ENCODE measurements at places on chromosomes 2 and 18. TPM values are rescaled to one million over a fixed set of nuclear protein-coding genes. Genes with fewer than 3 reads are reported as not detected.

Gene GALR1
- not detected for total RNA-seq

Gene TLX2
- not detected for total RNA-seq

Gene COLEC11
- total RNA-seq: 1.8 TPM

Gene SLC9A2
- total RNA-seq: not detected

Gene METTL4
- total RNA-seq: 40.6 TPM

Gene SULT1C2
- not detected for total RNA-seq

Gene HOXD11
- total RNA-seq: not detected

Gene SRBD1
- 24.5 TPM for total RNA-seq

Gene SPP2
- not detected for total RNA-seq

Gene RAB10
- 72.0 TPM for total RNA-seq

Gene CCT7
- total RNA-seq: 206 TPM

Gene CXCR1
- total RNA-seq: not detected

Gene VIL1
- not detected for total RNA-seq

Gene PLCD4
- total RNA-seq: 0.58 TPM

Gene ZNF407
- 26.8 TPM for total RNA-seq

Gene HAAO
- total RNA-seq: 0.80 TPM

Gene IDH1
- 20.0 TPM for total RNA-seq

Gene GTF3C2
- total RNA-seq: 96.5 TPM

Gene SAG
- not detected for total RNA-seq

Gene TRIM43B
- total RNA-seq: not detected

Gene PHOSPHO2
- total RNA-seq: 7.7 TPM

Gene LIMS3
- total RNA-seq: not detected

Gene ANKRD62
- total RNA-seq: not detected

Gene POTEI
- total RNA-seq: not detected
